ENCODE measurements at places on chromosomes 3 and 15.
A peak's percentile ranks its signal among the peaks of the same experiment; 100 is the strongest.

GRCh38 chr3:31421314-31422048 lies 111.2 kb upstream of the STT3B start:
- peak; percentile 41 for DNase-seq

GRCh38 chr3:37224879-37225278 lies 50.5 kb upstream of the LRRFIP2 start:
- no peak for DNase-seq

- DNase-seq = peak; percentile 65
Measured at GRCh38 chr3:101809178-101810021, 30.4 kb downstream of the NXPE3 start.

GRCh38 chr15:61989667-61990066 lies 70.6 kb downstream of the VPS13C start:
- no peak for DNase-seq

DNA sequence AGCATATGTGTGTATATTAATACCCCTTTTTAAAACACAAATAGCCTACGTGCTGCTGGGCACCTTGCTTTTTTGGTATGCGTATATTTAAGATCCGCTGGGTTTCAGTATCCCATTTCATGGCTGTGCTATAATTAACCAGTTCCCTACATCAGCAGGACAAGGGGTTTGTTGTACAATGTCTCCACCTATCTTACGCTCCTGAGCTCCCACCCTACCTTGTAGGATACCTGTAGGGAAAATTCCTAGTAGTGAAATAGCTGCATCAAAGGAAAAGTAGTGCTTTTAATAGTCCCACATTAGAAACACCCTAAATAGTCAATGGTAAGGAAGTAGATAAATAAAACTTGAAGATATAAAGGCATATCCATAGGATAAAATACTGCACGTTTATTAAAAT lies 1.4 kb downstream of the MAP6D1 start:
- no peak for DNase-seq

- no peak for DNase-seq
Measured at GRCh38 chr15:84824260-84825007, 7.3 kb downstream of the ALPK3 start.

- DNase-seq = no peak
Measured at GRCh38 chr15:49343546-49343945, 79.5 kb upstream of the FGF7 start.

GRCh38 chr3:148759430-148759829 lies 61.7 kb downstream of the AGTR1 start:
- DNase-seq = no peak

DNA sequence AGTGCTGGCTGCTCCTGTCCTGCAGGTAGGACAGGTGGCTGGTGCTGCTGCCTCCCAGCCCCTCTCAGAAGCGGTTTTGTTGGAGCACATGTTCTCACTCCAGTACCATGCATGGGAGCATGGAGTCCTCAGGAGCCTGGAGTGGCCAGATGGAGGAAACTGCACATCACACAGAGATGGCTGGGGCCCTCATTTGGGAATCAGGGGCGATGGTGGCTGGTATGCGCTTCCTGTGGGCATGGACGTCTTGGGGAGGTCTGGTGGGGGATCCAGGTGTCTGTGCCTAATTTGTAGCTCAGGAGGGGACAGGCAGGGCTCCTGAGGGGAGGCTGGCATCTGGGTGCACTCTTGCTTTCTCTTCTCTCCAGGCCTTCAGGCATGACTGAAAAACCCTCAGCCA lies 168.2 kb downstream of the KLF13 start:
- DNase-seq = no peak

DNA sequence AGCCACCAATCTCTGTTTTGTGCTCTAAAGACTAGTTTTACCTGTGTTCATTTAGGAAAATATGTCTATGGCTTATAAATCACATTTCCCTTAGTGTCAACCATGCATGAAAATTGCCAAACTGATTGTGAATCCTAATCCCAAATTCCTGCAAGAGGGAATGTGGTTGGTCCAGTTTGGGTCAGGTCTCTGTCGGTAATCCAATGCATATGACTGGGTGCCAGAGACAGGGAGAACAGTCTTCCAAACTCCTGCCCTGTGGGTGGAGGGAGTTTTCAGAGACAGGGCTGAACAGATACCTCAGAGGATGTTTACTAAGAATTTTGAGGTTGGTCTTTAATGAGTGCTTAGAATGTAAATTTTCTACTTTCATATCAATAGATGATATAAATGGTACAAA lies 300.5 kb upstream of the ARL6 start:
- no peak for DNase-seq

- no peak for DNase-seq
Measured at GRCh38 chr3:122003606-122004005, 18.4 kb downstream of the ILDR1 start.

GRCh38 chr3:125375950-125376679 lies 990 bp upstream of the ZNF148 start:
- no peak for DNase-seq

- DNase-seq = no peak
Measured at GRCh38 chr15:41862515-41863116, 24.0 kb downstream of the PLA2G4B start.

- no peak for DNase-seq
Measured at GRCh38 chr3:12890610-12891390, 49.4 kb upstream of the RPL32 start.

- no peak for DNase-seq
Measured at GRCh38 chr15:96362755-96363651, 32.5 kb downstream of the NR2F2 start.

GRCh38 chr3:11944052-11944673 lies 60.0 kb upstream of the SYN2 start:
- no peak for DNase-seq

DNA sequence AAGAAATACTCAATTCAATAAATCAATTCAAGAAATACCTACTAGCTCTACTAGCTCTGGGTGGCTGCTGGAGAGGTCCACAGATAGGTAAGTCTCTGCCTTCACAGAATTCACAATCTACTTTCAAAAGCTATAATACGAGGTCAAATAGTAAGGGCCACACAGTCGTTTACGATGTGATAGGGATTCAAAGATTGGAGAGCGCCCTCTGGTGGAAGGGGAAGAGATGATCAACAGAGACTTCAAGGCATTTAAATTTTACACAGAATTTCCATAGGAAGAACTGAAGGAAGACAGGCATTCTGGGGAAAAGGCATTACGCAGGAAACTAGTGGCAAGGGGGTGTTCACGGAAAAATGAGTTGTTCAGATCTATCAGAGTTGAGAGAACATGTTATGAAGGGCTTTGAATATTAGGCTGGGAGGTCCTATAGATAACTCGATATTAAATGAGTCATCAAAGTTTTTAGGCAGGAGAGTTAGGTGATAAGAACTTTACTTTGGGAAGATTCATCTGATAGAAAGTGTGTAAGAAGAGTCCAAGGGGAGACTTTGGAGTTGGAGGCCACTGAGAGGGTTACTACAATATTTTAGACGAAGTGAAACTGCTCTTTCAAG lies 128.8 kb downstream of the FRMD5 start:
- DNase-seq = peak; percentile 63

DNA sequence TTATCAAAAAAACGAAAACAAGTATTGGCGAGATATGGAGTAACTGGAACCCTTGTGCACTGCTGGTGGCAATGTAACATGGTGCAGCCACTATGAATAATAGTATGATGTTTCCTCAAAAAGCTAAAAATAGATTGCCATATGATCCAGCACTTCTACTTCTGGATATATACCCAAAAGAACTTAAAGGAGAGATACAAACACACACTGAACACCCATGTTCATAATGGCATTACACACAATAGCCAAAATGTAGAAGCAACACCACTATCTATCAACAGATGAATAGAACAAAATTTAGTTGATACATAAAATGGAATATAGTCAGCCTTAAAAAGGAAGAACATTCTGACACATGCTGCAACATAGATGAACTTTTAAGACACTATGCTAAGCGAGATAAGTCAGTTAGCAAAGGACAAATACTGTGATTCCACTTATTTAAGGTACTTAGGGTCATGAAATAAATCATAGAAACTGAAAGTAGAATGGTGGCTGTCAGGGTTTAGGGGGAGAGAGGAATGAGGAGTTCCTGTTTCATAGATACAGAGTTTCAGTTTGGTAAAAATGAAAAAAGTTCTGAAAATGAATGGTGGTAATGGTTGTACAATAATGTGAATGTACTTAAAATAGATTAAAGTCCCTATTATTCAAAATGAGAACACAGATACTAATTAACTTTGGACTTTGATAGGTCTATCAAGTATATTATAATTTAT lies 59.4 kb upstream of the IMPG2 start:
- DNase-seq = peak; percentile 30

GRCh38 chr3:46264002-46264401 lies 21.7 kb downstream of the CCR3 start:
- no peak for DNase-seq

GRCh38 chr15:84684092-84684491 lies 26.1 kb upstream of the NMB start:
- no peak for DNase-seq

DNA sequence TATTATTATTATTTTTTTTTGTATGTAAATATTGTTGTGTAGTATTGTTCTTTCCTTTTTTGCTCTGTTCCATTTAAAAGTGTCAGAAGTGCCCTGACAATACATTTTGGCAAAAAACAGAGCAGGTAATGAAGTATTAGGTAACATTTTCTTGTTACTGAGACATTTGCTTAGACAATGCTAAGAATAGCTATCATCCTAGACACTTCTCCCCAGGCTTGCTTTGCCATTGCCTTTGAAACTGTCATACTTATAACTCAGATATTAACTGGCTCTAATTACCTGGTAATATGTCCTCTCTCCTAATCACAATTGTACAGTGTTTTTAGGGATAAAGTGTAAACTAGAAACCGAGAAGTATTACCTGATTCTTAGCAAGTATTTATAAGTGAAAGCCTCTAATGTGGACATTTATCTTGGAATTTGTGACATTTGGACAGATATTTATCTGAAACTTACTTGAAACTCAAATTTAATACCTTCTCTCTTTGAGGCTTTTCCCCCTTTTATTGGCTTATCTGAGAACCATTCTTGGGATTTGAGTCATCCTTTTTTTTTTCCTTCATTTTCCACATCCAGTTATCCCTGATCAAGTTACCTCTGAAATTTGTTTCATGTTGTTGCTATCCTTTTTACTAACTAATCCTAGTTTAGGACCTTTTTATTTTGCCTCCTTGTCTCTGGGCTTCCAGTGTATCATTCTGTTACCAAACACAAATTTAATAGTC lies 13.1 kb downstream of the ARIH1 start:
- no peak for DNase-seq

- DNase-seq = no peak
Measured at GRCh38 chr15:88454236-88454635, 13.0 kb downstream of the MRPL46 start.

DNA sequence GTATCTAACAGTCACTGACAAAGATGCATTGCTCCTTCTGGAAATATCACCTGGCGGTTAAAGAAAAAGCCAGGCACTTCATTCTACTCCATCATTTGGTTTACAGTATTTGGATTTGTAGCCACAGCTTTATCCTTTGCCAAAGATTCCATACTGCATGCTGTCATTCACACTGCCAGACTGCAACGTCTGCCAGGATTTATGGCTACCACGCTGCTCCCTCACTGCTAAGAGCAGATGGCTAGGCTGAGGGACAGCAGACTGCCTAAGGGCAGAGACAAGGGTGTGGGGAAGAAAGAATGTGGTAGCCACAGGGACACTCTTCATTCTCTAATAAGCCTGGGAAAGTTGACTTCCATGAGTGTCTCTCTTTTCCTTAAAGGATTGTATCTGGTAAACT lies 1047.0 kb downstream of the TUSC7 start:
- DNase-seq = no peak

DNA sequence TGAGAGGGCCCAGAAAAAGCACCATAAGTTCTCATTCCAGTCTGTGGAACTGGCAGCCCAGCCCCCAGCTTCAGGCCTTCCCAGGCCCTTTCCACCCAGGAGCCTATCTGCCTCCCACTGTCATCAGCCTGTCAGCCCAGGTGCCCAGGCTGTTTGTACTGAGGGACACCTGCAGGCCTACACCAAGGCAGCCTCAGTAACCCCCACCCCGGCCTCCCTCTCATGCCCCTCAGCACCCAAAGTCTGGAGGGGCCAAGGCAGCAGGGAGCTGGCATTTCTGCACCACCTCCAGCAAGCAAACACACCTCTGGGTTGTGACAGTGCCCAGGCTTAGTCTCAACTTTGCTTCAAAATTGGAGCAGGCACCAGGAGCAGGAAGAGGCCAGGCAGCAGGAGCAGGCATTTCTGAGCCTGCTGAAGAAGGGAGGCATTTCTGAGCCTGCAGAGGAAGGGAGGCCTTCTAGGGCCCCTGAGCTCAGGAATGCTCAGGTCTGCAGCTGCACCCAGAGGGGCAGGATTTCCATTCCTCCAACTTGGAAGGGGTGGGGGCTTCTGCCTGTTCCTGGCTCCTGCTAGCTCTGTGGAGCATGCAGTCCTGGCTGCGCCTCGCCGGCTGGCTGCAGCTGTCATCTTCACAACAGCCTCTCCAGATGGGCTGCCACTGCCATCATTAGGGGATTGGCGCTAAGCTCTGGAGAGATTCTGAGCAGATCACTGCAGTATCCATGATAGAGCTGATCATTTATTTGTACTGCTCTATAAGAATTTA lies 396.1 kb downstream of the UNC13C start:
- DNase-seq = no peak

DNA sequence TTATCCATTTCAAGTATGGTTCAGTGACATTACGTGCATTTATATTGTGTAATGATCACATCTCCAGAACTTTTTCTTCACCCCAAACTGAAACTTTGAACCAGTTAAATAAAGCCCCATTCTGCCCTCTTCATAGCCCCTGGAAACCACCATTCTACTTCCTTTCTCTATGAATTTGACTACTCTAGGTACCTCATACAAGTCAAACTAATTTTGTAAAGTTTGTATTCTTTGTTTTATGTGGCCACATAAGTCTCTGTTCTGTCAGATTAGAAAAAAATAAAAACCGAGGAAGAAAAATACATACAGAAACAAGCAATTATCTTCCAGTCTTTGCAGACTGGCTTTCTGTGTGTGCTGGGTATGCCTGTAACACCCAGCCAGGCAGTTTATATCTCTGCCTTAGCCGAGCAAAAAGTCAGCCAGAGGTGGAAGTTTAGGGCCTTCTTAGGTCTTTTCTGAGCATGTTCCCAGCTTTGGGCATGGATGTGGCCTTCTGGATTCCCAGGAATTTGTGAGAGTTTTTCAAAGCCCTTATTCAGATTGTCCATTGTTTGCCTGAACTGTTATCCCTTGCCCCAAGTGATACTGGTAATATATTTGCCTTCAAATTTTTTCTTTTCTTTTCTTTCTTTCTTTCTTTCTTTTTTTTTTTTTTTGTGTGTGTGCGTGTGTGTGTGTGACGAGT lies 6.0 kb upstream of the GRAMD1C start:
- no peak for DNase-seq
